ENCODE measurements at places on chromosomes 12 and 14.

DNA sequence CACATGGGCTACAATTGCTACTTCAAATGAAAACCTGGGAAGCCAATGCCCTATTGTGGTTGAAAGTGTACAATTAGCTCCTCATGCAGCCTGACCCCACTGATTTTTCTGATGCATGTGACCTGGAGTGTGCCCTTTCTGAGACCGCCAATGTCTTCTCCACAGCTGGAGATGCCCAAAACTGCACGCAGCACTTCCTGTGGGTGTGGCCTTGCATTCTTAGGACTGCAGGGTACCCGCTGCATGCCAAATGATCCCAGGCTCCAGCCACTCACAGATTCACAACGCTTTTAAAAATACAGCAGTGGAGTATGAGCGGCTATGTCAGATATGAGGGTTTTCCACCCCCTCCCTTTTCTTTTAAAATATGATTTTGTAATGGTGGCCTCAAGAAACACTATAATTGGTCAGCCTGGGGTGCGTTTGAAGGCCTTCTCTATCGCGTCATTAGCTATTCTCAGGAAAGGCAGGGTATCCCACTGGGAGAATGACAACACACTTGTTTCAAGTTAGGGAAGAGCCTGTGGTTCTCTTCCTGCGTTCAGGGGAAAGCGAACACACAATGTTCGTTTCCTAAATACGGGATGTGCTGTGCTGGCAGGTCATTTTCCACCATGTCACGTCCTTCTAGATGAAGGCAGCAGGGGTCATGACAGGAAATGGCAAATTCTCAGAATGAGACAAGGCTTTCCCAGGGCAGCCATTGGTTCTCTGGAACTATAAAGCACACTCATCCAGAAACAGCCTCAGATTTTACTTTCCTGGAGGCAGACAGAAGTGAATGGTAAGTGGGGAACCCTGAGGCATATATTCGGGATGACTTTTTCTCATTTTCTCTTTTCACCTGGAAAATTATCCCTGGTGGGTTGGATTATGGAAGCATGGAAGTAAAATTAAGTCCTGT, at the start of gene APOLD1:
Gene APOLD1 (plus strand): TSS at position 749 of the 904 bp plus-strand sequence. CDS start 33 bp downstream, at position 782.
- no peak for DNase-seq

- no peak for DNase-seq
These were observed 654 bp upstream of the SUPT16H start for GRCh38 chr14:21384494-21384851.

- DNase-seq = peak; percentile 41
These were observed 127.2 kb upstream of the ATF7IP start for GRCh38 chr12:14238221-14238792.

DNA sequence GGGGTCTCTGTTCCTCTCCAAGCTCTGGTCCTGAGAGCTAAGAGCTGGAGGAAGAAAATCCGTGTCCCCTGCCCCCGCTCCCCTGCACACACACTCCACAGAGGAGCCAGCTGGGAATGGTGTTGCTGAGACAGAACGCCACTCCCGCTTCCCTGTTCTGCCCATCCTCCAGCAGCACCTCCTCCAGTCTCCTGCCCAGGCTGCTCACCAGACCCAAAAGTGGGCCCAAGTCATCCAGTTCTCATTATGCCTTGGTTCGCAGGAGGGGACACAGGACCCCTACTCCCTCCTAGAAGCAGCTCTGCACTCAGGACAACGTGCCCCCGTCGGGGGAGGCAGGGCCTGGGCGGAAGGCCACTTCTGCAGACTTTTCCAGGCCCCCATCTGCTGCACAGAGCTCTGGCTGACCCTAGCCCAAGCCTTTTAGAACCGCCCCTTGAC, 830 bp upstream of the TRMT61A start:
- no peak for DNase-seq

DNA sequence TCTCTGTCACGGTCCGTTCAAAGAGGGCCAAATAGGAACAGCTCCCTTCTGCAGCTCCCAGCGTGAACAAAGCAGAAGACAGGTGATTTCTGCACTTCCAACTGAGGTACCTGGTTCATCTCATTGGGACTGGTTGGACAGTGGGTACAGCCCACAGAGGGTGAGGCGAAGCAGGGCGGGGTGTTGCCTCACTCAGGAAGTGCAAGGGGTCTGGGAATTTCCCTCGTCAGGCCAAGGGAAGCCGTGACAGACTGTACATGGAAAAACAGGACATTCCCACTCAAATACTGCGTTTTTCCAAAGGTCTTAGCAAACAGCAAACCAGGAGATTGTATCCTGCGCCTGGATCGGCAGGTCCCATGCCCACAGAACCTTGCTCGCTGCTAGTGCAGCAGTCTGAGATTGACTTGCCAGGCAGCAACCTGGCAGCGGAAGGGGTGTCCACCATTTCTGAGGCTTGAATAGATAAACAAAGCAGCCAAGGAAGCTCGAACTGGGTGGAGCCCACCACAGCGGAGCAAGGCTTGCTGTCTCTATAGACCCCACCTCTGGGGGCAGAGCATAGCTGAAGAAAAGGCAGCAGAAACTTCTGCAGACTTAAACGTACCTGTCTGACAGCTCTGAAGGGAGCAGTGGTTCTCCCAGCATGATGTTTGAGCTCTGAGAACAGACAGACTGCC, 22.7 kb downstream of the SLC38A1 start:
- no peak for DNase-seq

- peak; percentile 80 for DNase-seq
These were observed 47.3 kb upstream of the GTF2A1 start for GRCh38 chr14:81268016-81268416.

- DNase-seq = no peak
These were observed 441.7 kb downstream of the FUT8 start for GRCh38 chr14:65854215-65854614.

DNA sequence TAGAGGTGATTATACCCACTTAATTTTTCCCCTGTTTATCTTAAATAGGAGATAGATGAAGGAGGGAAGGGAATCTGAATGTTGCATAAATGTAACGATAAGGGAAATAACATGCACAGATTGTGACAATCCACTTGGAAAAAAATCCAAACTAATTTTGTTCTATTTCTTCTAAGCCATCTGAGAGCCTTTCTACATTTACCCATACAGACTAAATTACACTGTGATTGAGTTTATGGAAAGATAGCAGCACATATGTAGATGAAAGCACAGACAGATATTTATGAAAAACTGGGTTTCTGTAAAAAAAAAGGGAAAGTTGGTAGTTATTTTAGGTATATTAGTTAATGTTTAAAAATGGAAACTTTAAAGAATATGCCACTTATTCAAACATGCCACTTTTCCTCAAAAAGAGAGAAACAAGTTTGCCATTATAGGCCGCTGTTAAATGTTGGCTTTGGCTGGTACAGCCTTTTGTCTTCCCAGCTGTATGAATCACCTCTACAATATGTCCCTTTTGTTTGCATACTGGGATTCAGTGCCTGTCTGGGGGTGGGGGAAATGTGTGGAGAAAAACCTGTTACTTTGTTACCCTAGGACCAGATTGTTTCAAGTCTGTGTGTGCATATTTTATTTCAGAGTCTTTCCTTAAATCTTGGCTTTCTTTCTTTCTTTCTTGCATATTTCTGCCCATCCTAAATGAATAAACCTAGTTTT, 470.2 kb upstream of the LMO3 start:
- DNase-seq = no peak

DNA sequence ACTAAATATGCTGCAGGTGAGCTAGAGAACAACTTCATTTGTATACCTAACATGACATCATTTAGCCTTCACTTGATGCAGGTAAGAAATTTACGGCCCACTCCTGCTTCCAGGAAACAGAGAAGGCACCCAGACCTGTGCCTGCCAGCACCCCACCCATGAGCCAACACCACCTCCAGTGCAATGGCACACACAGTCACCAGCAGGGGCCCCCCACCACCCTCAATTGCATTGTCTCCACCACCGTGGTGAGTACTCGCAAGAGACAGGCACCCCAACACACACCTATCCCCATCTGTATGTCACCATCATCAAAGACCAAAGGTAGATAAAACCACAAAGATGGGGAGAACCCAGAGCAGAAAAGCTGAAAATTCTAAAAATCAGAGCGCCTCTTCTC, 107.6 kb downstream of the KLHL28 start:
- DNase-seq = no peak

DNA sequence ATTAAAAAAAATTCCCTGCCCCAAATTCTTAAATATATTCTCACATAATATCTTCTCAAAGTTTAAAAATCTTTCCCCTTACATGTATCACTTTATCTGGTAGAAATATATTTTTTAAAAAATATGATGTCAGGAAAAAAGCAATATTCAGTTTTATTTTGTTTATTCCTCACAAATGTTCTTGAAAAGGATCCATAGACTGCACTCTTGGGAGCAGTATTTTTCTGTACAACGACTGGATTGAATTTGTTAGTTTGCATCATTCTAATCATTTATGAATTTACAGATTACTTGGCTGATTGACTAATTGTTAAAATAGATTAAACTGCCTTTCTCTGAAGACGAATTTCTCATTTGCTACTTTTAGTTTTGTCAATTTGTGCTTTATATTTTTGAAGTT, 468.1 kb upstream of the NOVA1 start:
- DNase-seq = no peak

GRCh38 chr12:120711411-120711810, 1.2 kb downstream of the UNC119B start:
- DNase-seq = no peak

GRCh38 chr14:28671425-28671824, 95.2 kb upstream of the FOXG1 start:
- DNase-seq = no peak

DNA sequence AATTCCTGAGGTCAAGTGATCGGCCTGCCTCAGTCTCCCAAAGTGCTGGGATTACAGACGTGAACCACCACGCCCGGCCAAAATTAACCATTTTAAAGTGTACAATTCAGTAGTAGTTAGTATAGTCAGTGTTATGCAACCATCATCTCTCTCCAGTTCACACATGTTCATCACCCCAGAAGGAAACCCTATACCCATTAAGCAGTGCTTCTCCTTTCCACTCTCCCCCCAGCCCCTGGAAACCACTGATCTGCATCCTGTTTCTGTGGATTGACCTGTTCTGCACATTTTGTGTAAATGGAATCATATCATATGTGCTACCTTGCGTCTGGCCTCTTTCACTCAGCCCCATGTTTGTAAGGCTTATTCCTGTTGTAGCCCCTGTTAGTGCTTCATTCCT, 52.2 kb downstream of the PHETA1 start:
- DNase-seq = peak; percentile 25

GRCh38 chr12:80598004-80598606, 109.3 kb upstream of the MYF6 start:
- DNase-seq = peak; percentile 6

DNA sequence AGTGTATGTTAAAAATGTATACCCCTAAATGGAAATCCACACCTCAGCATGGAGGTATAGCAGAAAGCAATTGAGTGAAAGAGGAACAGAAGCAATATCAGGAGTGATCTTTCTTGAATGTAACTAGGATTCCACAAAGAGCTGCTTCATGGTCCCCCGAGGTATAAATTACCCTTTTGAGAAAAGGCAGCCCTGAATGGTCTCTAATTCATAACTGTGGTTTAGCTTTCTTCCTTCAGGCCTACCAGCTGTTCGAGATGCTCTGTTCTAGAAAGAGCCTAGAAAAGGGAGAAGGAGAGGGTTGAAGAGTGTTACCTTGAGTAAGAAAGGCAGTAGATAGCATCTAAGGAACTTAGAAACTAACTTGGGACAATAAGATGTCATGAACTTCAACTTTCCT, 42.9 kb upstream of the CSRNP2 start:
- DNase-seq = no peak

- no peak for DNase-seq
These were observed 22.8 kb upstream of the USP44 start for GRCh38 chr12:95573951-95574576.

DNA sequence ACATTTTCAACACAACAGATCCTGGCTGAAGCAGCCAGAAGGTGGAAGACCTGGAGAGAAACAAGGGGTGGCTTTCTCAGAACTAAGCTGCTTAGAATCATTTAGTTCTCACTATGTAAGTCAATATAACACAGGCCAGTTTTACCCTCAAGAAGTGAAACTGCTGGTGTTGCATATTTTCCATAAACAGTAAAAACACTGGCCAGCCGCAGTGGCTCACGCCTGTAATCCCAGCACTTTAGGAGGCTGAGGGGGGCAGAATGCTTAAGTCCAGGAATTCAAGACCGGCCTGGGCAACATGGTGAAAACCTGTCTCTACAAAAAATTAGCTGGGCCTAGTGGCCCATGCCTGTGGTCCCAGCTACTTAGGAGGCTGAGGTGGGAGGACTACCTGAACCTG, 11.6 kb downstream of the STX2 start:
- DNase-seq = no peak

DNA sequence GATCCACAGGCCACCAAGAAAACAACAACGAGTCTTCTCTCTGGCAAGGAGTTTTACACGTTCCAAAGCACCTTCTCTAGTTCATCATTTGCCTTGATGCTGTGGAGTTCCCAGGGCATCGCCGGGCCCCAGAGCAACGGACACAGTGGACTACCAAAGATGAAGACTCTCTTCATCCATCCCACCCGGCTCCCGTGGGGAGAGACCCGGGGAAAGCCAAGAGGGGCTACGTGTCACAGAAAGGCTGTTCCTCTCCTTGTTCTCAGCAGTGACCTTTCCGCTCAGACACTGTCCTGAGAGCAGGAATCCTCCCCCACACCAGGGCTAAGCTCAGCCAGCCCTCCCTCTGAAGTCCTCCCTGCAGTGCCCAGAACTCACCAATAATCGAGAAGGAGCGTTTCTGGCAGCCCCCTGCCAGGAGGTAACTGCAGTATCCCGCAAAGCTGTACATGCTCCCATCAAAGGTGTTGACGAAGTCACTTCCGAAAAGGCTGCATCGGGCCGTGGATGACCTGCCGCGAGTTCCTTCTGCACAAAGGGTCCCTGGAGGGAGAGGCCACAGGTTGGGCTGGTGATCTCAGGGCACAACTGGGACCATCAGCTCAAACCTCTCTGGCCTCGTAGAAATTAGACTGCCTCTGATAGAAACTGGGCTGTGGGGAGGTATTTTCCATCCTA, 3.5 kb downstream of the VWF start:
- DNase-seq = no peak

DNA sequence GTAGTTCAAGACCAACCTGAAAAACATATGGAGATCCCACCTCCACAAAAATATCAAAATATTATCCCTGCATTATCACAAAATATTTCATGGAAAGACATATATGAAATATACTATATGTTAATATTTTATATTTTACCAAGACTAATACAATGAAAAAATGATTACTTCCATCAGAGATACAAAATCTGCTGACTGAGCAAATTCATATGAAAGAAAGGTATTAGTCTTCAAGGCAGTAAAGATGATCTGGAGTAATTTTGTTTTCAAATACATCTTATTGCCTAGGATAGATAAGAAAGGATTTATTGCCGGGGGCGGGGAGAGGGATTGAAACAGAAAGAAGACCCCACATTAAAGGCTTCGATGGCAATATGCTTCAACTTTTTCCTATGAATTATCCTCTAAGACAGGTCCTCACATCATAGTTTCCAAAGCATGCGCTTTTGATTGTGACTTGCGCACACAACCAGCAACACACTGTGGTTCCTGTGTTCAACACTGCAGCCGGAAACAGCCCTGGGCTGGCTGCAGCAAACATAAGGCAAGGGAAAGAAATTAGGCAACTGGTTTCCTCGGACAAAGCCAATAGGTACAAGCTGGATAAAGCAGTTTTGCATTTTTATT, 83.2 kb downstream of the SPPL3 start:
- DNase-seq = no peak

- DNase-seq = peak; percentile 55
These were observed 1.3 kb downstream of the GPR65 start for GRCh38 chr14:88005978-88006851.
